Stimulated activated CD4-positive, alpha-beta T cell treated with anti-CD3 and anti-CD28 coated beads, Interleukin-12 subunit alpha, Interleukin-12 subunit beta, amount 100 ng/mL, for 24 hours (primary cell): ENCODE measurements at places on chromosomes 5 and 9.

DNA sequence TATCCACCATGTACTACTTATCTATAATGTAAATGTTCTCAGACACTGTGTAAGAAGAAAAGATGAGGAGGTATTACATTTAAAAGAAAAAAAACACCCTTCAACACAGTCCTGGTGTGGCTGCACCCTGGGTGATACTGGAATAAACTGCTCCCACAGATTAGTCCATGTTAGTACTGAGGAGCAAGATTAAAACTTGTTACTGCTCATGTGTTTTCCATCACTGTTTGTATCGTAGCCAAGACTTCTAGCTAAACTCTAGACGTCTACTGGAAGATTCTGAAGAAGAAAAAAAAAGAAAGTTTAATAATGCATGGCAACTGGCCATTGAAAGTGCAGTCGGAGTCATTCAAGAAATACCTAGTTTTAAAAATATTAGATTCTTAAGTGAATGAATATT lies at the start of gene ASPN:
ASPN (minus strand) TSS at position 178 of the 400 bp plus-strand sequence.
- no peak for DNase-seq

GRCh38 chr5:101664071-101664791 lies 631.9 kb downstream of the SLCO4C1 start:
- no peak for DNase-seq

GRCh38 chr5:1747803-1748085 lies 51.9 kb downstream of the MRPL36 start:
- no peak for DNase-seq

GRCh38 chr5:180215783-180216630 lies 7.0 kb upstream of the RASGEF1C start:
- DNase-seq = no peak

- no peak for DNase-seq
Observed at GRCh38 chr5:14762549-14763216, 98.2 kb downstream of the OTULIN start.

- DNase-seq = no peak
Observed at GRCh38 chr5:39623291-39623865, 198.6 kb upstream of the DAB2 start.

GRCh38 chr5:170431571-170431970 lies 42.4 kb upstream of the KCNMB1 start:
- DNase-seq = no peak

GRCh38 chr5:173885475-173886010 lies 2.6 kb upstream of the CPEB4 start:
- no peak for DNase-seq

DNA sequence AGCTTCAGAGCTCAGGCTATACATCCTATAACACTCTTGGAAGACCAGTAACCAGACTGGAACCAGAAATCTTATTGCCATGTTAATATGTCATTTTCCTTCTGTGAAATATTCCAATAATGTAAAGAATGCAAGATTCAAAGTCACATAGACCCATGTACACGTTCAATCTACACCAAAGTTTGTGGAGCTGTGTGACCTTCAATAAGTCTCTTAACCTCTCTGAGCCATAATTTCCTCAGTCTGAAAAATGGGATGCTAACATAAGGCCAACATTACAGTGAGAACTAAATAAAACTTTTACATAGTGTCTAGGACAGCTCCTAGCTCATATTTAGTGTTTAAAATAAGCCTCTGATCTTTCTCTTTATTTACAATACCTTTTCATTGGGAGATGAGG lies 70.4 kb downstream of the ARRDC3 start:
- no peak for DNase-seq

DNA sequence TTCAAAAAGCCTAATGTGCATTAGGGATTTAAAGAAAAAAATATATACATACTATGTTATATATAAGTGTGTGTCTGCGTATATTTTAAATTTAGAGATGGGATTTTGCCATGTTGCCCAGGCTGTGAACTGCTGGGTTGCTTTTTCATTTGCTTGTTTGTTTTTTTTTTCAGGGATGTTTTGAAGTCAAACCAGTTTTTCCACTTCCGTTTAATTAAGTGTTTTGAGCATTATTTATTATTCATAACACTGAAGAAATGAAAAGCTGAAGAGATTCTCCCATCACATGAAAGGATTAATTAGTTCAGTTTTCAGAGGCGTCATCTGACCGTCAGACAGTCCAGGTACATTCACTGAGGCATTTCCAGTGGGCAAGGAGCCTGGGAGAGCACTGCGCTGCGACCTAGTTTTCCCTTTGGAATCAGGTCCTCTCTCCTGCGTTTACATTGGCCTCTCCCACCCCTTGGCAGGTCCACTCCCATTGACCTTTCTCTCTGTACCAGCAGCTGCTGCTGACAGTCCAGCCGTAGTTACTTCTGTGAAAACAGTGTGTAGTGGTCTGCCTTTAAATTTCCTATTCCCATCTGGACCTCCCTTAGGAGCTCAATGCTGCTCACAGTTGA lies 26.0 kb downstream of the ARRDC3 start:
- no peak for DNase-seq

DNA sequence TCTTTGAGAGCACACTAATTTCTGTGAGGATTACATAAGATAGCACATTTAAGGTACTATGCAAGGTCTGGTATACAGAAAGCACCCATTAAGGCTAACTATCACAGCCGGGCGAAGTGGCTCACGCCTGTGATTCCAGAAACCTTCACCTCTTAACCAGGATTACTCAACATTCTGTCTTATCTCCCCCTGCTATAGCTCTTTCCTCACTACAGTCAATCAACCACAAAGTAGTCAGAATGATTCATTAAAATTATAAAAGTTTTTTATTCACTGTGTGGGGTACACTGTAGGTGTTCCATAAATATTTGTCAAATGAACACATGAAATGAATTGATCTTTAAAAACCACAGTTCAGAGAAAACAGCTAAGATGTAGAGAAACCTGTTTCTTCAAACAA lies 48.7 kb downstream of the CHD1 start:
- peak; percentile 6 for DNase-seq

DNA sequence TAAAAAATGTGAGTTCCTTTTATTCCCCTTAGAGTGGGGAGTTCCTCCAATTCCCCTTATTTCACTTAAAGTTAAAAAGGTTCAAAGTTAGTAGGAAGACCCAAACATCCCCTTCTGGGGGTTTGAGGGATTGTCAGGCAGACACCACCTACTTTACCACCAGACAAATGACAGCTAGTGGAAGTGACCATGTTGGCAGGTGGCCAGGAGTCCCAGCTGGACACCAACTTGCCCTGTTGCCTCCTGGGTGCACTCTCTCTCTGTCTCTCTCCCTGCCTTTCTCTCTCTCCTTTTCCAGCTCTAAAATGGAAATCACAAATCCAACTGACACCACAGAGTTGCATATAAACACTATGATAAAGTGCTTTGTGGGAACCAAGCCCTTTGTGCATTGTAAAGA lies 307.7 kb upstream of the TLE4 start:
- no peak for DNase-seq

DNA sequence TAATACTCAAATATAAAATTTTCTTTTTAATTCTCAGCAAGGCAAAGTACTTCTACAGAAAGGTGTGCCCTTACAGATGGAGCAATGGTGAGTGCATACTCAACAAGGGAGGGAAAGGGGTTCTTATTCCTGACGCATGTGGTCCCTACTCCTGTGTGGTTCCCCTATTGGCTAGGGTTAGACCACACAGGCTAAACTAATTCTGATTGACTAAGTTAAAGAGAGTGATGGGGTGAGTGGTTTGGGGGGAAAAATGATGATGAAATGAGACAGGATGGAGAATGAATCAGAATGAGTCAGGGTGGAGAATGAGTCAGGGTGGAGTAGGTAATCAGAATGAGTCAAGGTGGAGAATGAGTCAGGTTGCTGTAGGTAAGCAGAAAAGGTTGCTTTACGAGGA lies 22.9 kb upstream of the HMGCS1 start:
- DNase-seq = no peak

- DNase-seq = no peak
Observed at GRCh38 chr9:136460772-136461325, 21.2 kb upstream of the INPP5E start.

- no peak for DNase-seq
Observed at GRCh38 chr5:98593418-98593817, 180.0 kb upstream of the RGMB start.

DNA sequence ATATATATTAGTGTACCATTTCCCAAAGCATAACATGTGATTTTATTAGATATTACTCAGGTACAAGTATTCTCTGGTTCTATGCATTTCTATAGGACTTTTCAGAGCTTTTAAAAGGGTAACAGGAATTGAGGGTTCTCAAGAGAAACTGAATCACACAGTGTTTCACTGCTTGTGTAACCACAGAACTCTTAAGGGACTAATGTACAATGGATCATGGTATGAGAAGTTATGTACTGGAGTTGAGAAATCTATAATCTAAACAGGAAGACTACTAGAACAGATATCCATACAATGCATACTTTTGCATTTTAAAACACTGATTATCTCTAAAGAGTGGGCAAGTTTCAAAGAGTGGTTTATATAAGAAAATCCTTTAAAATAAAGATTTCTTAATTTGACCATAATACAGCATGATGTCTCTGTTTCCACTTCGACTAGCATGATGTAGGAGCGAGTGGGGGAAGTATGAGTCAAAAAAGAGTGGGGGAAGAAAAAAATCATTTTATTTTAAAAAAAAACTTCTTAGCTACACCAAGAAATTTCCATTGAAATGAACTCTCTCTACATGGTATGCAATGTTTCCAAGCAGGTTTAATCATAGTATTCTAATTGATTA lies 183.5 kb downstream of the RFX3 start:
- no peak for DNase-seq

GRCh38 chr9:14895806-14896205 lies 14.4 kb downstream of the FREM1 start:
- DNase-seq = no peak

GRCh38 chr5:81045389-81045807 lies 85.2 kb downstream of the RASGRF2 start:
- no peak for DNase-seq

DNA sequence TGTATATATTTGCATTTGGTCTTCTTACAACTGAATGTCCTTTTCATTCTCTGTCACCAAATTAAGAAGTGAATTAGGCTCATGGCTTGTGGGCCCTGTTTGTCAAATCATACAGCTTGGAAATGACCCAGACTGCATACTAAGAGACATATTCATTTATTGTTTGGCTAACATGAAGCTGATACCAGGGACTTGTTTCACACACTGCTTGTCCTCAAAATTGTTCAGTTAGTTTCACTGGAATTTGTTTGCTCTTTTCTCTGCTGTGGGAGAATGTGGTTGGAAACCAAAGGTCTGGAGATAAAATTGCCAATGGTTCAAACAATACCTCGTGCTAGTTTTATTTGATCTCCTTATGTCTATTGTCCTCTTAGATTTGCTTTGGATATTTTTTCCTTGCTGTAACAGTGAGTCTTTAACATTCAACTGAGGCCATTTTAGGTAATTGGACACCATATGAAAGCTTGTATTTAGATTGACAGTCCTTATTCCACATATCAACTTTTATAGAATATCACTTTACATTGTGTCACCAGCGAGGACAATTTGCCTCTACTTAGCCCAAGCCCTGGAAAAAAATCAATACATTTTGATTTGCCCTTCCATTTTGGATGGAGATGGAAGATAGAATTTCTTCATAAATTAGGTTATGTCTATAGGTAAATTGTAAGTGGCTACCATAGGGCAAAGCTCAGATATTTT lies 144.3 kb upstream of the MTAP start:
- no peak for DNase-seq

- DNase-seq = no peak
Observed at GRCh38 chr5:114782869-114783268, 386.8 kb downstream of the TRIM36 start.

DNA sequence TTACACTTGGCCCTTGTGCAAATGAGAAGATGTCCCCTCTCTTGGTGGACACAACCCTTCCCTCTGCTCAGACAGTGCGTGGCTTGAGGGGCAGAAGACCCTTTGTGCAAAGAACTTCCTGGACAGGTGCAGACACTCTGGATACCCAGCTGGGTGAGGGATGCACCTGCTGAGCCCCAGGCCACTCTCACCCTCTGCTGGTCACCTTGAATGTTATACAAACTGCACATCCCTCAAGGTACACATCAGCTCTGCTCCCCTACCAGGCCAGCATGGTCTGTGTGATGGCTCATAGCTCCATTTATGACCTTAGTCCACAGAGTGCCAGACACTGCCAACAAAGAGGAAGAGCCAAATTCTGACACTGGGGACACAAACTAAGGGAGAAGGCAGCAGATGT lies 3.1 kb upstream of the DIRAS2 start:
- DNase-seq = no peak

DNA sequence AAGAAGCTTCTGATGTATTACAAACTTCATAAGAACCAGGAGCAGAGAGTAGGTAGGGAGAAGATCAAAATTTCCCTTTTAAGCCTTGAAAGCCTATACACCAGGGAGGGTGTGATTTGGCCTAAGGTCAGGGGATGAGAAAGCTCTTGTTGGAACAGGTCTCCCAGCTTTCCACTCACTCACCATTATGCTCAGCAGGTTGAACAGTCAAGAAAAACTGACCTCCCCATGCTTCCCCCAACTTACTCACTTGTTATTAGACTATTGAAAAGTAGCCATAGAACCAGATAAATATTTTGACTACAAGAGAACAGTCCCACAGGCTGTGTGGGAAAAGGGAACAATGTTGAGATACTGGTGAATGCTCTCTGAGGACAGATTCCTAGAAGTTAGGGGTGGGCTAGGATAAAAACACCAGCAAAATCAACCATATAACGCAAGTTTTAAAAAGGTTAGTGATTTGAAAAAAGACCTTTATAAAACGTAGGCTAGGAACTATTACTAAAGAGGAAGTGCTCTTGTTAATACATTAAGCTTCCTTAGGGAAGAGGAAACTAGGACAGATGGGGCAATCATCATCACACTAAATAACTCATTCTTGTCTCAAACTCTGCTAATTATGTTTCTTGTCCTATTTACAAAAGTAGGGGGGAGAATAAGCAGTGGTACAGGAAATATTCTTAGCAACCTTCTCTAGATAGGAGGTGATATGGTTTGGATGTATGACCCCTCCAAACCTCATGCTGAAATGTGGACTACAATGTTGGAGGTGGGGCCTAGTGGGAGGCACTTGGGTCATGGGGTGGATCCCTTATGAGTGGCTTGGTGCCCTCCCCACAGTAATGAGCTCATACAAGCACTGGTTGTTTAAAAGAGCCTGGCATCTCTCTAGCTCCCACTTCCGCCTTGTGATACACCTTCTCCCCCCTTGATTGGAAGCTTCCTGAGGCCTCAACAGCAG lies 31.0 kb downstream of the PCDHGC5 start:
- DNase-seq = no peak

DNA sequence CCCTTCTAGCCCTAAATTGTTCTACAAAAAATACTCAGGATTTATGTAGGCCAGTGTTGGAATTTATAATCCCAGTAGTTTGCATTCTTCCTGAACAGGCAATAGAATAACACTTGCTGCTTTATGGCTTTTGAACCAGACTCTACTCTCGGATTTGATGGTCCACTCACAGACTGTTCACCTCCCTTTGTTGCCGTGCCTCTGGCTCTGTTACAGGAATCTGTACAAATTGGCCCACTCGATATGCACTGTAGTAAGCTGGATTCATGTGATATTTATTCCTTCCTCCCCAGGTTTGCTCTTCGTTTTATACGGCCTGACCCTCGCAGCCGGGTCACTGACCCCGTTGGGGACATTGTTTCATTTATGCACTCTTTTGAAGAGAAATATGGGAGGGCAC lies 43.7 kb downstream of the FAF2 start:
- no peak for DNase-seq
